Suprapubic skin (tissue), 4 donors: ENCODE measurements at places on chromosomes 6 and 20.

- H3K4me3 ChIP-seq, result no peak overlapping the region
- H3K27me3 ChIP-seq, result no peaks in the 10 kb centered on the region
- no peaks in the 10 kb centered on the region for H3K36me3 ChIP-seq
- no peak for DNase-seq
Measured at GRCh38 chr6:118354641-118355040, 193.5 kb upstream of the PLN start.

DNA sequence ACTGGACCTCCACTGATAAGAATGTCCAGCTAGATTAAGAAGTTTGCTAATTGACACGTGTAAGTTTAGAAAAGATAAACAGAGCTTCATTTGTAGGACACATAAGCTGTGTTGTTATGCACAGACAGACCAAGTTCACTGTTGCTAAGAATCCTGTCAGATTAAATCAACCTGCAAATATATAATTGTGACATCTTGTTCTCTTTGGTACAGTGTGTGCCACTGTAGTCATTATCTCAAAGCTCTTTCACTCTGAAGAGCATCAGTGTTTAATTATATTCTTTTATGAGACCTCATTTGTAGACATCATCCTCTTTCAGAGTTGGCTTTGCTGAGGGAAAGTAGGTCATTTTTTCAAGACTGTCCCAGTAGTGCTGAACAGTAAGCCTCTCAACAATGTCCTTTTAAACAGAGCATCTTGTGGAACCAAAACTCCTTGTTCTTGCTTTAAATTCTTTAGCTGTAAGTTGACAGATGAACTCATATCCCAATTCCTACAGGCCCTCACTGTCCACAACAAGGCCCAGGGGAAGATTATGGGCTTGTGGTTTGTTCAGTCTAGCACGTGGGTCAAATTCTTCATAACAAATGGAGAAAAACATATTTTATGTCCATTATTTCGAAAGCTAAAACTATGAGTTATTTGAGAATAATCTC, 252.4 kb downstream of the HDGFL1 start:
- H3K27ac ChIP-seq, result no peak overlapping the region
- DNase-seq, result no peak
- no peaks in the 10 kb centered on the region for H3K36me3 ChIP-seq
- H3K4me3 ChIP-seq, result no peak overlapping the region
- H3K4me1 ChIP-seq, result no peaks in the 10 kb centered on the region

- H3K4me3 ChIP-seq, result no peak overlapping the region
- H3K27ac ChIP-seq, result no peak overlapping the region
- H3K4me1 ChIP-seq, result no peaks in the 10 kb centered on the region
- H3K27me3 ChIP-seq, result no peaks in the 10 kb centered on the region
- no peak for DNase-seq
- H3K36me3 ChIP-seq, result no peaks in the 10 kb centered on the region
Measured at GRCh38 chr6:76671751-76672150, 599.3 kb upstream of the IMPG1 start.

- H3K4me3 ChIP-seq, result no peak overlapping the region
- no peak overlapping the region for H3K27ac ChIP-seq
- H3K36me3 ChIP-seq, result no peaks in the 10 kb centered on the region
- DNase-seq, result no peak
- H3K4me1 ChIP-seq, result no peaks in the 10 kb centered on the region
Measured at GRCh38 chr6:51550243-51550642, 537.2 kb downstream of the PKHD1 start.

DNA sequence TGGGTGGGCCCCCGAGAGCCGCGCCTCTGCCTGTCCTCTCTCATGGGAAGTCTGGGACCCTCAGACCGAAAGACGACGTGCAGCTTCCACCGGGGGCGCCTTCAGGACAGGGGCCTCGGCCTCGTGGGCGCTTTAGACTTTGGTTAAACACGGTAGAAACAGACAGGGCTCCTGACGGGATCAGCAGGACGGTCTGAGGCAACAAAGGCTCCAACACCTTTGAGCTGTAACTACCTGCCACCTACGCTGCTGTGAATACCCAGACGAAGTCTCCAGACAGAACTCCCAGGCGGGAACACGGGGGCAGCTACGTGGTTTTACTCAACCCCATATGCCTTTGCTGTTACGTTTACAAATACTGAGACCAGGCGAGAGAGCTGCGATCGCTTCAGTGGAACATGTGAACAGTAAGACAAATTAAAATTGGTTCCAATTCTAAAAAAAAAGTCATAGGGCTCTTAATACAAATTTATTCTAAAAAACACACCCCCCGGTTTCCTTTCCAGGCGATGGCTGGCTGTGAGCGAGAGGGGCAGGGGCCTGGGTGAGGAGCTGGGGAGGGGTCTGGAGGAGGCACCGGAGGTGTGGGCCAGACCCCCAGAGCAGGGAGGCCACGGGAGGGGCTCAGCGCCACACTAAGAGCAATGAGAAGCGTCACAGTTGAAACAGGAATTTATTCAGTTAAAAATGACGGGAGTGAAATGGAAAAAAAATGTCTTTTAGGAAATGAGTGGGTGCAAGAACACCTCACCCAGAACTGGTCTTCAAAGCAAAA, 453.2 kb downstream of the QKI start:
- no peak for DNase-seq
- H3K36me3 ChIP-seq, result no peaks in the 10 kb centered on the region
- H3K27me3 ChIP-seq, result no peaks in the 10 kb centered on the region
- no peak overlapping the region for H3K27ac ChIP-seq
